ENCODE measurements at places on chromosomes 7 and 10.

DNA sequence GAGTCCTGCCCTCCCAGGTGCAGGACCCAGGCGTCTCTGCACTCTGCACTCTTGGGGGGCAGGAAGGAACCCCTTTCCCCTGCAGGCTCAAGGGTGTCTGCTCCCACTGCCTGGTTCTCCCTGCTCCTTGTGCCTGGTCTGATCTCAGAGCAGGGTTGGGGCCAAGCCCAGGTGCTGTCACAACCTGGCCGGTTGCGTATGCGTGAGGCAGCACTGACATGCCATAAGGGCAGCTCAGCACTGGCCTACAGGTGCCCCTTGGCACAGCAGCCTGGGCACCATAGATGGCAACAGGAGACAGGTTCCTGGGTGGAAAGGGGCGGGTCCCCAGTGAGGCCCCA is 33.2 kb downstream of the DKK1 start:
- DNase-seq: no peak

- DNase-seq: no peak
Measured at GRCh38 chr10:61313460-61313859, 139.7 kb downstream of the TMEM26 start.

DNA sequence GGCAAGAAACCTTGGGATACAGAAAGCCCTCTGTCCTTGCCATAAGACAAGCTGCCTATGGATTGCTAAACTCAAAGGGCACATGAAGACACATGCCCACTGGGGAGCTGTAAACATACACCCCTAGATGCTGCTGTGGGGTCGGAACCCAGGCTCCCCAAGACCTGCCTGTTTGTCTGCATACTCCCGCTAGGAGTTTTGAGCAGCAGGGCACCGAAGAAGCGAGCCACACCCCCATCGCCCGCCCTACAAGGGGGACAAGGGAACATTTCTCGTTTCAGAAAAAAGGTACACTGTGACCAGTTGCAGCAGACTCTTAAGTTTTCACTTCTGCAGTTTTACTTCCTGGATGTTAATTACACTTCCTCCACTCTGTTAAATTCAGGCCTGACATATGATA is 680.2 kb upstream of the GHITM start:
- no peak for DNase-seq

GRCh38 chr7:100891568-100892247 is 2.2 kb upstream of the UFSP1 start:
- DNase-seq: no peak

GRCh38 chr10:6819301-6819700 is 239.2 kb upstream of the PRKCQ start:
- DNase-seq: no peak

DNA sequence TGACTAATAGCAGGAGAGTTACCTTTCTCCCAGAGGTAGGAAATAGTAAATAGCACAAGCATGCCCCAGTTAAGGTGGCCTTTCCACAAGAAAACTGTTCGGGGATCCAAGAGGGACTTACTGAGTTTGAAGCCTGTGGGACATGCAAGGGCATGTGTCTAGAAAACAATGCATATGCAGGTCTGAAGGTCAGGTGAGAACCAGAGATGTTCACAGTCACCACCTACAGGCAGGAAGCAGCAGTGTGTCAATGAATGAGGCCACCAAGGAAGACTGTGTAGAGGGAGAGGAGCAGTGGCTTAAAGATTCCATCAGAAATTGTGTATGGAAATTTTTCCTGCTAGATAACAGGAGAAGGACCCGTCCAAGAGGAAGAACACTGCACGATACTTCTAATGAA is 66.0 kb downstream of the CALD1 start:
- no peak for DNase-seq

- DNase-seq: no peak
Measured at GRCh38 chr10:3900391-3900790, 115.4 kb upstream of the KLF6 start.

DNA sequence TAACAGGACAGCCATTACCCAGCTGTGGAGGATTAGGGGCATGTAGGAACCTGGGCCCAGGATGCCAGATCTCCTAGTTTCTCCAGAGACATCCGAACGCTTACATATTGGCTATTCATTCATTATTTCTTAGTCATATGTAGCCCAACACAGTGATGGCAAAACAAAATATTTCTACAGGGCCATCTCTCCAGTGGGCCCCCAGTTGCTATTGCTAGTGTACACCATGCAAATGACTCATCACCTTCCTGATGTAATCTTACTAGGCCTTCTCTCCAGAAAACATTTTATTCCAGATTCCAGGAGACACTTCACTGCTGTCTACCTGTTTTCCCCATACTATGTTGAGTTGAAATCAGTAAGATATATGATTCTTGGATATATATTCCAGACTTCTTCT is 201.7 kb downstream of the PLXDC2 start:
- DNase-seq: no peak

DNA sequence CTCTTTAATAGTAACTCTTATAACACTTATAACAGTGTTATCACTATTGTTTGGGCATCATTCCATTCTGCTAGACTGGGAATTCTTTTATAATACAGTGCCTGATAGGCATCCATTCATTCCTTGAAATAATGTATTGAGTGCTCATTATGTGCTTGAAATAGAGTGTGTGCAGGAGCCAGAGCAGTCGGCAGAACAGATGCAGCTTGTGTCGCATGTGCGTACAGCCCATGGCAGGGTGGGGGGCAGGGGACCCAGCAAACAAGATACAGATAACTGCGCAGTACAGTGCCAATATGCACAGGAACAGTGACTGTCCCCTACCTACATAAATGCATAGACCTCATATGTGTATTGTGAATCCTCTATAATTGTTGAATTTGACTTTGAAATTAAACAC is 99.3 kb downstream of the KAT6B start:
- DNase-seq: no peak

DNA sequence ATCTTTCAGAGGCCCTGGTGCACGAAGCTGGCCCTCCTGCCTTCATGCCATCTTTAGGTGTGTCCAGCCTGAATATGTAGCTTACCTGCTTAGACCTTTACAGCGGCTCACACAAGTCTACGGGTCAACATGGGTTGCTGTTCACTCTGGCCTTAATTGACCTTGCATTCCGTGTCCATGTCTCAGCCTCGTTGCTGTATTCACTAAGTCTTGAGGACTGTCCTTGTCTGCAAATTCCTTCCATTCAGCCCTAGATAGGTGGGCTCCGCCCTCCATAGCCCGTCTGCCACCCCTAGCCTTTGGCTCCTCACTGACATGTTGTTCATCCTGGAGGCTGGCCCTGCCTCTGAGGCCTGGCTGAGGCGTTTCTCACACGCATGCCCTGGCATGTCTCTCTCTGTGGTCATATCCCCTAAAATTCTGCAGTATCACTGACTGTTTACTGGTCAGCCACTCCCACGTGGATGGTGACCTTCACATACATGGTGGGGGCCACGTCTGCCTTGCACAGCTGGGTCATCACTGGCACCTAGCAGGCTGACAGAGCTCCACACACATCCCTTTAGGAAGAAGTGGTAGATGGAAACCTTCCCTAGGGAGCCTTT is 394.1 kb upstream of the MKI67 start:
- DNase-seq: no peak

- DNase-seq: no peak
Measured at GRCh38 chr7:27616186-27616491, 46.5 kb downstream of the HIBADH start.

GRCh38 chr7:12926206-12926605 is 238.8 kb downstream of the ARL4A start:
- DNase-seq: no peak

- DNase-seq: no peak
Measured at GRCh38 chr7:100603726-100604027, 1.5 kb downstream of the PCOLCE start.

DNA sequence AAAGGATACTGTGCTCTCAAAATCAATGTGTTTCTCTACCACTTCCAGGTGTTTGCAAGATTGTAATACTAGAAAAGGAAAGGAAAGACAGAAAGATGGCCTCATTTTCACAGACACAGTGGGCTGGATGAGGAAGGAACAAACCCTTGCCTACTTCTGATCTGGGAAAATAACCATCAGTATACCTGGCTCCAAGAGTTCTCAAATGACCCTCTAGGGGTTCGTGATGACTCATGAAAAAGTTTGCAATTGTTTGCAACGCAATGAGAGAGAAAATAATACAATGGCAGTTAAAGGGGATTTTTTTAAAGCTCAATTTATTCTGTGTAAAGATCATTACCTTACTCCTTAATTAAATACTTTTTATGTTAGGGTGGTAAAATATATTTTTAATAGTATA is 197.6 kb upstream of the INHBA start:
- DNase-seq: no peak

GRCh38 chr10:36647540-36647939 is 477.9 kb upstream of the ANKRD30A start:
- no peak for DNase-seq

DNA sequence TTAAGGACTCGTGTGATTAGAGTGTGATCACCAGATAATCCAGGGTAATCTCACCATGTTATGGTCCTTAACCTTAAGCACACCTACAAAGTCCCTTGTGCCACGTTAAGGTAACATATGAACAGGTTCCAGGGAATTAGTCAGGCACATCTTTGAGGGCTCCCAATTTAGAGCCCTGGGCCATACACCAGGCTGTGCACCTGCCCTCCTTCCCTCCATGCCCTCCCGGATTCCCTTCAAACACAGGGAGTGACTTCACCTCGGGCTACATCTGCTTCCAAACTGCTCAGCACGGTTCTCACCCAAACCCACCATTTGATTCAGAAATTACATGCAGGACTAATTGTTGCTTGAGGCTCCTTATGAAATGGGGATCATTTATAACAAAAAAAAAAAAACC is 93.9 kb upstream of the HABP2 start:
- DNase-seq: no peak

DNA sequence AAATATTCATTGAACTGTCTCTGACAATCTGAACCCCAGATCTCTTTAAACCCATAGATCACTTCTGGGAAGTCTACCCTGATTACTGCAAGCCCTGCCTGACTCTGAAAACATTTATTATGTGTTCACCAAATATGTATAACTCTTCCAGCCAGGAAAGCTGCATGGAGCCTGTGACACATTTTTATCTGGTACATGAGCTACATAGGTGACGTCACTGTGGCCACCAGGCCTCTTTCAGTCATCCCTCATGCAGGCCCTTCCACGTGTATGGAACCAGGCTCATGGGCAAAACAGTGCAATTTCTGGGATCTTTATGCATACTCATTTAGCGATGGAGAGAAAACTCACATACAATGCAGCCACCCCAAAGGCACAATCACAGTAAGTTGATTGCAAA is 133.9 kb upstream of the NUPR2 start:
- DNase-seq: no peak

- no peak for DNase-seq
Measured at GRCh38 chr10:20709708-20710107, 187.4 kb downstream of the NEBL start.

DNA sequence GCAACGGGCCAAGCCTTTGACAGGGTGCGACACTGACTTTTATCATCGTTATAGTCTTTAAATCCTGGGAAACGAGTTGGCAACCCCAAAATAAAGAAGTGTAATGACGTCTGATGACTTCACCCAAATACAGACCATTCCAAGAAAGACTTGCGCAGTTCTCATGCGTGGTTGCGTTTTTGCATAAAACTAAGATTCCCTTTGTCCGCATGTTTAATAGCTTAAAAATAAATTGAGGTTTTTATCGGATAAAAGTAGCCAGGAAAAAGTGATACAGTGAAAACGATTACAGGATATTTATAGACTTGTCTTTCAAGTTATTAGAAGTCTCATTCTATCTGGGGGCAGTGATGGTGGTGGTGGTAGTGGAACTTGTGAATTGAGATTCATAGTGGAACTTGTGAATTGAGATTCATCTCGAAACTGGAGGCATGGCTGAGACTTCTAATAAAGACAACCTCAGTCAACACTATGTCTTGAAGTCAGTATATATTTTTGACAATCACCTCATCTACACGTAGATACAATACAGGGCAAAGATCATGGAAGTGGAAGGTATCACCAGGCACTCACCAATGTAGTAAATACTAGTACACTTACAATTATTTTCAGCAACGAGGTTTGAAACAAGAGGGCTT is 1.2 kb upstream of the NAMPT start:
- peak; percentile 13 for DNase-seq

DNA sequence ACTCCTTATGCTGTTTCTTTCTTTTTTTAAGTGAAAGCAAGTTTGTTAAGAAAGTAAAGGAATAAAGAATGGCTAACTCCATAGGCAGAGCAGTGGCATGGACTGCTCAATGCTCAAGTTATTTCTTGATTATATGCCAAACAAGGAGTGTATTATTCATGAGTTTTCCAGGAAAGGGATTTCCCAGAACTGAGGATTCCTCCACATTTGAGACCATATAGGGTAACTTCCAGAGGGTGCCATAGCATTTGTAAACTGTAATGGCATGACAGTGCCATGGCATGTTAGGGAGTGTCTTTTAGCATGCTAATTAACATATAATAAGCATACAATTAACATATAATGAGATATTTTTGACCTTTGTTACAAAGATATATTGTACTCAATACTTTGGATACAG is 1034.5 kb upstream of the PHF14 start:
- no peak for DNase-seq

DNA sequence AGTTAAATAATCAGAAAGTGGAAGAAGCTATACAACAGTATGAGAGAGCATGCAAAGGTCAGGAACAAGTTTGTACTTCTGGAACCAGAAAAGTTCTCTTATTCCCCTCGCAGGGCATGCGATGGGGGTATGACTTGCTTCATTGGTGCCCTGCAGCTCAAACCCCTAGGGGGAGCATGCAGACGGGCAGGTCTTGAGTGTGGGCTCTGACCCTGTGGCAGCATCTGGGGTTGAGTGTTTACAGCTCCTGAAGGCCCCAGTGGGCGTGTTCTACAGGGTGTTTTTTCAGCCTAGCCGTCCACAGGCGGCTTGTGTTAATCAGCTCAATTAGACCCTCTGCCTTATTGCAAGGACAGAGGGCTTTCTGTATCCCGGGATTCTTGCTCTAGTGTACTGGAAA is 44.5 kb downstream of the KIF20B start:
- no peak for DNase-seq
